ENCODE measurements at places on chromosomes 5 and 9.

DNA sequence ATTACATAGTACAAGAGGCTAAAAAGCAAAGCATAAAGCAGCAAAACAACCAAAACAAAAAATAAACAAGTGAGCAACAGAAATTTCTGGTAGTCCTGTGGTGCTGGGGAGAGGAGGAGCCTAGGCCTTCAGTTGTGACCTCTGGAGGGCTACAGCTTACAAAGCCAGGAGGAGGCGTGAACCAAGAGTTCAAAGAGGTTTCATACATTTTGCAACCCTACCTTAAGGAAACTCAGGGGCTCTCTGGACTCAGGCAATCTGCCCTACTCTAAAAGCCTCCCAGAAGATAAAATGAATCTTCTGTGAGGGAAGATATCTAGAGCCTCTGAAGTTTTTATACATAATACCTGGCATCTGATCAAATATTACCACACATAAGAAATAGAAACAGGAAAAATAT lies 187.4 kb downstream of the AGTPBP1 start:
- no peak for DNase-seq

DNA sequence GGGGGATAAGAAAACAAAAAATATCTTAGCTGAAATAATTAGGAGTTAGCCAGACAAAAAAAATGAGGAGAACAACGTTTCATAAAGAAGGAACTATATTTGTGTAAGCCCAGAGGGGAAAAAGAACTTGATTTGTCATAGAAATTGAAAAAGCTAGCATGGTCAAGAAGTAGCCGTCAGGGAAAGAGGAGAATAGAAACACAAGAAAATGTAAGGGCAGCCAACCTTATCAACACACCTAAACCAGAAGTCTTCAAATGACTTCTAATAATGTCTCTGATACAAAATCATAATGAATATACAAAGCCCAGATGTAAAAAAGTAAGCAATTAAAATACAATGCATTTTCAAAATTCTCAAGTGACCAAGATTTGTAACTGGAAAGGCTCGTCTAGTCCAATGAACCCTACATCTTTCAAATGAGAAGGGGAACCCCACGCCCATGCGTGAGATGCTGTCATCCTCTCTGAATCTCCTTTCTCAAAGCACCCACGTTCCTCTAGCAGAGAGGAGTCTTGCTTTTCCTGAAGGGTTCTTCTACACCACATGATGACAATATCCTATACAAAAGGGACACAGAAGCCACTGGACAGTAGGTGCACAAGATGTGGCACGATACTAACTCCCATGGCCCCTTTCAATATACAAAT lies 103.7 kb downstream of the ARL15 start:
- DNase-seq: no peak

DNA sequence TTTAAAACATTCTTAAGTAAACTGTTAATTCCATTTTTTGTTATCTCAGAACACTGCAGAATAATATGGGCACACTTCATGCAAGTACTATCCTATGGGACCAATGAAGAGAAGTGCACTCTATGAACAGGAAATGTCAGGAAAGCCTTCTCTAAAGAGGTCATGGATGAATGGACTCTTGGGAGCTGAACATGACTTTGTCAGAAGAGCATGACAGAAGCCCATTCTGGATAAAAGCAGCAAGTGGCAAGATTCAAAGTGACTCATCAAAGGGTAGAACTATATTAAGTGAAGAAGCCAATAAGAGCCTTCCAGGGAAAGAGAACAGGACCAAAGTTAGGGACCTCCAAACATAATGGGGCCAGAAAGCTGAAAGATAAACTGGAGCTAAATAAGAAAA lies 94.0 kb downstream of the RAPGEF6 start:
- no peak for DNase-seq

DNA sequence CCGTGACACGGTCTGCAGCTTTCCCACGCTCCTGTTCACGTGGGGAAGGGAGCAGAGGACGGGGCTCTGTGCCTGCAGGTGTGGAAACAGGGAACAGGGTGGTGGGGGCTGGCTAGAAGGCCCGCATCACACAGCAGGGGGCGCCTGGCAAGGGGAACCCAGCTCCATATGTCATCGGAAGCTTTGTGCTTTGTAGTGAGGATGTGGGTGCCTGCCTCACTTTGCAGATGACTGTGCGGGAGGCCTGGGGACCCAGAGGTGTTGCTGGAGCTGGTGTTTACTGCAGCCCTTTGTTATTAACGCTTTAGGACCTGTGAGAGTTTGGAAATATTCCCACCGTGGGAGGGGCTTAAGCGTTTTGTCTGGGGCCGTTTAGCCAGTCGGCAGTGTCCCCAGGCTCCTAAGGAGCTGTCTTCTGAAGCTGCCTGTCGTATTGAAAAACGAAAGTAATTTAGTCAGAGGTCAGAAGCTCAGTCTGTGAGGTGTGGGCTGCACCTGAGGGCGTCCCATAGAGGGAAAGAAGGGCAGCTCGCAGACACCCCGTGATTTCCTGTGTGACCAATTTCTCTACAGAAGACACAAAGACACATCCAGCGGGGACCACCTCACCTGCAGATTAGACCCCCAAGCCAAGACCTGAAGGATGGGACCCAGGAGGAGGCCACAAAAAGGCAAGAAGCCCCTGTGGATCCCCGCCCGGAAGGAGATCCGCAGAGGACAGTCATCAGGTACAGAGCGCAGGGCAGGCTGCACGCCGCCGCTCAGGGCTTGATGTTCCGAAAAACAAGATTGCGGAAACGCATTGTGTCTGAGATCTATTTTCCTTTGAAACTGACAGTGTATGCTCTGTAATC lies 9.1 kb downstream of the MAN1B1 start:
- DNase-seq: no peak

DNA sequence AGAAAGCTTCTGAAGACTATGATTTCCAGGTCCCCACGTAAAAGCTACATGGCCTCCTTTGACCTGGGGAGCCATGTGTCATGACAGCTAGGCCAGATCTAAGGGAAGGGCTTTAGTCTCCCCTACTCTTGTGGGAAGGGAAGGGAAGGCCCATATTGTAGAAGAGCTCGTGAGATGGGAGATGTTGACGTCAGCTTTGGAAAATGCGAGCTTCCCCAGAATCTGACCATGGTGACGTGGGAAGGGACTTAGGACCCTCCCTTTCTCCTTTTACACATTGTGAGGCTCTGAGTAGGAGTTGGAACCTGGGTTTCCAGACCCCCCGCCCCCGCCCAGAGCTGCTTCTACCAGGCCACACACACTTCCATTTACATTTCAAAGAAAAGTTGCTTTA lies 165.5 kb downstream of the SYK start:
- DNase-seq: no peak

DNA sequence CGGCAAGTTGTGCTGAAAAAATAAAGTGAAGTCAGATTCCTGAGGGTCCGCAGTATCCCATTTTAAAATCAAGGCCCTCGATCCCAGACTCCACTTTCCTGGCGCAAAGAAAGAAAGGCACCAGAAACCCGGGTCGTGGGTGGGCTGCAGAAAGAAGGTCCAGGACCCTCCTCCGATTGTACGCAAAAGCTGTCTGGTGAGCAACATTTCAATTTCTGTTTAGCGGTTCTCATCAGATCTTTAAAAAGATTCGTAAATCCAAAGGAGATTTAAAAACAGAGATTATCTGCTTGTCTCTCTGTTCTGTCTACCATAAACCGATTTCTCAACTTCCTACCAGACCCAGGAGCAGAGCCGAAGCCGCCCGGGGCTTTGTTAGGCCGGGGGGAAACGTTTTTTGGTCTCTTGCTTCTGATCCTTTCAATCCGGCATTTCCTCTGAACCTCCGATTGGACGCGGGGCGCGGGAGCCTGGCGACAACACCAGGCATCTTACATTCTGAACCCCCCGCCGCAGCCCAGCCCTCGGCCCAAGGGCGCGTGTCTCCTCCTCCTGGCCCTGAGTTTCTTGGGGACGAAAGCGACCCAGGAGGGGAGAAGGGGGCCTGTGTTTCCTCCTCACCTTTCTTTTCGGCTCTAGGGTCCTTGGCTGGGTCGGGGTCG lies 746 bp downstream of the NKX2-5 start:
- DNase-seq: no peak

DNA sequence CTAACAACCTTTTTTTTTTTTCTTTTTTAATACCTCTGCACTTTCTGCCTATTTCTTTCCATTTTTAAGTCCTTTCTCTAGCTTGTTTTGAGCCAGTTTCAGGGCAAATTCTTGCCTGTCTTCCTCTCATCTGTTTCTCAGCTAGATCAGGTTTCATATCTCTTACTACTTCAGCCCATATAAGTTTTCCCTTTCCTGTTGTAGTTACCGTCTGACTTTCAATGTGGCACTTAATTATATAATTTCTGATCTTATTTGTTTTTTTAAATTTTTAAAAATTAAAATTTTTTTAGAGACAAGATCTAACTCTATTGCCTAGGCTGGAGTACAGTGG lies 104.7 kb upstream of the ELL2 start:
- no peak for DNase-seq

GRCh38 chr5:102295534-102296177 lies 428 bp downstream of the SLCO4C1 start:
- DNase-seq: no peak

GRCh38 chr5:107361945-107362344 lies 308.8 kb downstream of the EFNA5 start:
- no peak for DNase-seq

DNA sequence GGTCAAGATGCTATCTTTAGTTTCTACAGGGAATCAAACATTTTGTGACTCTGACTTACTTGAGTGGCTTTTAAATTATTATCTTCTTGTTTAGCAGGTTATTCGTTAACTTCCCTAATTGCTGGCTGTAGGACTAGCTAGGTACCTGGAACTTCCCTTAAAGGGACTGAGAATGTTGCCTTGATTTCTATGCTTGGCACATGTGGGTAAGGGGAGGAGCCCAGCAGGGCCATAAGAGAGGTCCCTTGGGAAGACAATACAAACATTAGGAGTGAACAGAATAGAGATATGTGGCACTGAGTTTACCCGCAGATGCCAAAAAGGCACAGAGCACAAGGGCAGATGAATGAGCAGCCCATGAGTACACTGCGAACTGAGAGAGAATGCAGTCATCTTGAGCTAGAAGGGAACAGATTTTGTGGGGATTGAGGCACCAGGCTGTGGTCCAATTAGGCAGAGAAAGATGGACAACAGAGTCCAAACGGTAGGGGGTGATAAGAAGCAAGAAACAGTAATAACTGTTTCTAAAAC lies 9.8 kb downstream of the CKMT2 start:
- no peak for DNase-seq

DNA sequence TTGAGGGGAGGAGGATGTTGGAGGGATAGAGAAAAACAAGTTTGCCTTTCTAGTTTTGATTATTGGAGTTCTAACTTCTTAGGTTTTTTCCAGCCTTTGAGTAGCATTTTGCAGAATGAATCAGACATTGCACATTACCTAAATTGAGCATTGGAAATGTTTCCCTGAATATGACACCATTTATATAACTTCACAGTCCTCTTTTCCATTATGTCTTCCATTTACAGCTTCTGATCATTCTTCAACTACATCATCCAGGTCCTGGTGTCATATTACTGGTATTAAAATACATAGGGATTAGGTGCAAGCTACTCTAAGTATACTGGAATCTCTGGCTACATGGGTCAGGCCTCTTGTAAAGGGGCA lies 286.1 kb downstream of the ARHGAP26 start:
- no peak for DNase-seq

DNA sequence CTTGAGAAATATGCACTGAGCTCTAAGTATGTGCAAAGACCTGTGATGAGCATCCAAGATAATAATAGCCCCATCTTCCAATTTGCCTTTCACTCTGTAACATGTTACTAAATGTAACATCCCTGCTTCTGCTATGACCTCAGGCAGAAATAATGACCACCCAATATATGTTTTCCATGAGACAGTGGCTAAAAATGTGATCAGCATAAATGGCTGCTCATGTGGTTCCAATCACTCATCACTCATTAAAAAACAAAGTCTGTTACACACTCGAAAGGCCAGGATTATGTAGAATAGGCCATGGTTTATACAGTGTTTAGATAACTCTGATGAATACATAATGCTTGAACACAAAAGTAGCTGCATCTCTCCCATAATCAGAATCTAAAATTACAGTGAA lies 71.4 kb upstream of the MOCS2 start:
- DNase-seq: no peak

DNA sequence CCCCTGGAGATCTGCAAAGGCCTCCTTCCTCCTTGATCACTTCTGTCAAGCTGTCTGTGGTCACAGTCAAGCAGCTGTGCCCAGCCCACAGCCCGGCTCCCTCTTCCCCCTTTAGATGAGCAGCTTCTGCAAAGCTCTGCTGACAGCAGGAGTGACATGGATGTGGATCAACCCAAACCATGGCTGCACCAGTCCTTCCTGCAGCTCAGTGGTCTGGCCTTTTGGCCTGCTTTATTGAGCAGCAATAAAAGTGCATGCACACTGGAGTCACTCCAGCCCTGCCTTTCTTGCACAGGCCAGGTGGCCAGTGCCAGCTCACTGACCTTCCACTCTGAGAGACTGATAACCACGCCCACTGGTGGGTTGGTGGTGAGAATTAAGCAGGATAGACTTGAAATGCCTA lies 91.3 kb upstream of the OTULINL start:
- DNase-seq: no peak
